ENCODE measurements at places on chromosomes 6 and 20. TPM values are rescaled to one million over a fixed set of nuclear protein-coding genes. Genes with fewer than 3 reads are reported as not detected.

Gene DEFB132
- total RNA-seq: not detected

Gene RBL1
- total RNA-seq: 5.7 TPM

Gene MUC22
- not detected for total RNA-seq

Gene MLN
- total RNA-seq: not detected

Gene SIRT5
- 11.0 TPM for total RNA-seq

Gene TRAM2
- 24.2 TPM for total RNA-seq

Gene CGA
- total RNA-seq: not detected

Gene TMC2
- total RNA-seq: 0.43 TPM

Gene DDRGK1
- 108 TPM for total RNA-seq

Gene EGFL8
- 14.5 TPM for total RNA-seq

Gene RIPPLY2
- total RNA-seq: not detected

Gene TCF15
- 0.43 TPM for total RNA-seq

Gene FNDC11
- 0.32 TPM for total RNA-seq

Gene FOXA2
- total RNA-seq: 21.7 TPM

Gene ZNF831
- total RNA-seq: 1.0 TPM

Gene SAMD5
- total RNA-seq: 19.6 TPM

Gene RRBP1
- 166 TPM for total RNA-seq

Gene C6orf52
- total RNA-seq: not detected

Gene HMGCLL1
- total RNA-seq: 4.2 TPM

Gene TSPYL1
- 86.2 TPM for total RNA-seq

Gene LST1
- 68.1 TPM for total RNA-seq

Gene ABHD16B
- not detected for total RNA-seq

Gene CCN2
- total RNA-seq: 229 TPM

Gene VSTM2L
- total RNA-seq: 12.9 TPM

Gene ZNF334
- total RNA-seq: 3.0 TPM

Gene SYCP2
- 1.9 TPM for total RNA-seq

Gene MEA1
- 45.5 TPM for total RNA-seq

Gene FERMT1
- total RNA-seq: 2.4 TPM

Gene MAS1
- not detected for total RNA-seq

Gene RAET1L
- total RNA-seq: not detected

Gene BHLHE23
- total RNA-seq: not detected

Gene LHFPL5
- not detected for total RNA-seq

Gene PLN
- 5.8 TPM for total RNA-seq

Gene SLC17A4
- total RNA-seq: not detected

Gene TP53TG5
- total RNA-seq: not detected

Gene SMOC2
- 33.1 TPM for total RNA-seq

Gene THEMIS
- 3.0 TPM for total RNA-seq

Gene NKX2-2
- not detected for total RNA-seq

Gene SLC17A1
- not detected for total RNA-seq

Gene SLC4A11
- 2.7 TPM for total RNA-seq

Gene TINAG
- total RNA-seq: not detected

Gene SLPI
- 966 TPM for total RNA-seq

Gene HLA-DOA
- 25.2 TPM for total RNA-seq

Gene OOEP
- 1.2 TPM for total RNA-seq

All from upper lobe of right lung (tissue), 1 donor.